ENCODE measurements at places on chromosomes 7 and 10.
A peak's percentile ranks its signal among the peaks of the same experiment; 100 is the strongest.

- no peak for DNase-seq
These were observed 472.4 kb downstream of the ANKRD7 start for GRCh38 chr7:118696879-118697278.

DNA sequence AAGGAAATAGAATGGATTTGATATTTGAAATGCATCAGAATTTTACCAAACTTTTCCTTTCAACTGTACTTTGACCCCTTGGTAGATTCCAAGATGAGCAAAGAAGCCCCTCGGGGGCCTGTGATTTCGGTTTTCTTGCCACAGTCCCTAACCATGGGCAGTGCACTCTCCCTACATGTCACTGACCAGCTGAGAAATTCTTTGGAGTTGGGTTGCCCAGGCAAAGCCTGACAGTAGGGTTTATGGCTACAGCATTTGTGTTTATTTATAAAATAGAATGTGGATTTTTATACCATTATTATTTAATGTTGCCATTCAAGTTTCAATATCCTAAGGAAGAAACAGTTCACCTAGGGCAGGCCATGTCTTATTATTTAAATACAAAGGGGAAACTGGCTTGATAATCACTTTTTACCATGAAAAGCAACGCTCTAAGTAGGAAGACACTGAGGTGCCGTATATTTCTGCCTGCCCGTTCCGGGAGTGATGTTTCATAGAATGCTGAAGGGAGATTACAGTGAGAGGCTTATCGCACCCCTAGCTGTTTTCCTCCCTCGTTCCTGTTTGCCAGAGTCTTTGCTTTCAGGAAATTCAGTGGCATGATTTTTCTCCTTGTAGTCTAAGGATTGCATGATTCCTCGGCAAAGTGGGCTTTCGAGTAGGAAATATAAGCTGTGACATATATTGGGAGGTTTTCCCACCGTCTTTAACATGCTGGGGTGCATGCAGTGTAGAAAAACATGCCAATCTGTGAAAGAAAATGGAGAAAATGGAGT lies 35.8 kb downstream of the WIPF3 start:
- DNase-seq: no peak

GRCh38 chr10:17348501-17349349 lies 105.7 kb downstream of the ST8SIA6 start:
- DNase-seq: no peak

GRCh38 chr7:1985042-1985441 lies 247.7 kb downstream of the MAD1L1 start:
- no peak for DNase-seq

- no peak for DNase-seq
These were observed 287.3 kb downstream of the SDK1 start for GRCh38 chr7:3588341-3588740.

GRCh38 chr10:63657761-63658160 lies 136.6 kb downstream of the REEP3 start:
- DNase-seq: no peak

DNA sequence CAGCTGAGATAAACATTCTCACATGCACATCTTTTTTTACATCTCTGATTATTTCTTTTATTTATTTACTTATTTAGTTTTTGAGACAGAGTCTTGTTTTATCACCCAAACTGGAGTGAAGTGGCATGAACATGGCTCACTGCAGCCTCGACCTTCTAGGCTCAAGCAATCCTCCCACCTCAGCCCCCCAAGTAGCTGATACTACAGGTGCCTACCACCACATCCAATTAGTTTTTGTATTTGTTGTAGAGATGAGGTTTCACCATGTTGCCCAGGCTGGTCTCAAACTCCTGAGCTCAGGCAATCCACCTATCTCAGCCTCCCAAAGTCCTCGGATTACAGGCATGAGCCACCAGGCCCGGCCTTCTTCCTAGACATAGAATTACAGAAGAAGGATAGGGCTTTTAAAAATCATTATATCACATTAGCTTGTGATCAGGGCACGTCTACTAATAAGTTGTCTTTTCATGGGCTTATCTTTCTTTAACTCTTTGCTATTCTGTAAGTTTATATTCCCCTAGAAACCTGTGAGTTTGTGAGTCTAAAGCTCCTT lies 5.9 kb downstream of the ASB15 start:
- no peak for DNase-seq

DNA sequence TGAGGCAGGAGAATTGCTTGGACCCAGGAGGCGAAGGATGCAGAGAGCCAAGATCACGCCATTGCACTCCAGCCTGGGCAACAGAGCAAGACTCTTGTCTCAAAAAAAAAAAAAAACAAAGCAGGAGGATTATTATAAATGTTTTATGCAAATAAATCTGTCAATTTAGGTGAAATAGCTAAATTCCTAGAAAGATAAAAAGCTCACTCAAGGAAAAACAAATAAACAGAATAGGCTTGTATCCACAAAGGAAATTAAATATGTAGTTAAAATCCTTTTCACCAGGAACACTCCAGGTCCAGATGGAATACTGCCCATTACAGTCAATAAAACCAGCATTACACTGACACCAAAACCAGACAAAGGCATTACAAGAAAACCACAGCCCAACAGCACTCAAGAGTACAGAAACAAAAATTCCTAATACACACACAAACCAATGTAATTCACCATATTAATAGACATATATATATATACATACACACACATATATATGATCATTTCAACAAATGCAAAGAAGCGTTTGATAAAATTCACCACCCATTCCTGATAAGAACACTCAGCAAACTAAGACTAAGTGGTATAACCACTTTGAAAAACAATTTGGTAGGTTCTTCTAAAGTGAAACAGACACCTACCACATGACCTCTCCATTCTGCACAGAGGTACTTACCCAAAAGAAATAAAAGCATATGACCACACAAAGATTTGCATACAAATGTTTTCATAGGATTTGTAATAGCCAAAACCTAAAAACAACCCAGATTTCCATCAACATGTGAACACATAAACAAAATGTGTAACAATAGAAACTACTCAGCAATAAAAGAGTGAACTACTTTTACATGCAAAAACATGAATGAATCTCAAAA lies 38.8 kb downstream of the ABI1 start:
- DNase-seq: no peak

DNA sequence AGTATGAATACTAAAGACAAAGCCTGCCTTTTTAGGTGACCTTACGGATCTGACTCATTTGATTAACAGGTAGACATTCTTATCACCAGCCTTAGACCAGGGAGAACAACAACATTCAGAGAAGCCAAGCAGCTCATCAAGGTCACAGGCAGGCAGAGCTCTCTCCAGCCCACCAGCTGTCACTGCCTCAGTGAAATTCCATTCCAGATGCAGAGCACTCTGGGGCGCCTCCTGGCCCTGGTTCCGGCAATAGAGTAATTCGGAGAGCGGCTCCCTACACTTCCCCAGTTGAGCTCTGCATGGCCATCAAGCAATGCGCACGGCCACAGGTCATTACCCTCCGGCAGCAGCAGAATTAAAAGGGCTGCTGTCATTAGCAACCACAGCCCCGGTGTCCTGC lies 164.7 kb downstream of the TCERG1L start:
- DNase-seq: no peak

DNA sequence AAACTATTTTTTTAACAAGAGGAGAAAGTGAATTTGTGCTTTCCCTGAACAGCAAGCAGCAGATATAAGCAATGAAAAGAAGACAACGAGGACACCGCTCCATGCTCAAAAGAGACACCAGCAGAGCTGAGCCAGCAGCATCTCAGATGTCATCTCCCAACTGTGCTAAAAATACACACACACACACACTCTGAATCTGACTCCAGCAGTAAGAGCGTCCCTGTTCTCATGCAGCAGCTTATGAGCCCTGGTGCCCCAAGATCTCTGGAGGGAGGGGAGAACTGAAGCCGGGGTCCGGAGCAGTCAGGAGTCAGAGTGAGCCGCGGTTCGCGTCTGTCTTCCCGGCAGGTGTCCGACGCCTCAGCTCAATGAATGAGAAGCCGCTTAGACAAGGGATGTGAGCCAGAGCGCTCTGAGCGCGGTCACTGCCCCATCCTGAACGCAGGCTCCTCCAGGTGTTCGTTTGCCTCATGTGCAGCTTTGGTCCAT lies 49.2 kb downstream of the SVIL start:
- DNase-seq: no peak

DNA sequence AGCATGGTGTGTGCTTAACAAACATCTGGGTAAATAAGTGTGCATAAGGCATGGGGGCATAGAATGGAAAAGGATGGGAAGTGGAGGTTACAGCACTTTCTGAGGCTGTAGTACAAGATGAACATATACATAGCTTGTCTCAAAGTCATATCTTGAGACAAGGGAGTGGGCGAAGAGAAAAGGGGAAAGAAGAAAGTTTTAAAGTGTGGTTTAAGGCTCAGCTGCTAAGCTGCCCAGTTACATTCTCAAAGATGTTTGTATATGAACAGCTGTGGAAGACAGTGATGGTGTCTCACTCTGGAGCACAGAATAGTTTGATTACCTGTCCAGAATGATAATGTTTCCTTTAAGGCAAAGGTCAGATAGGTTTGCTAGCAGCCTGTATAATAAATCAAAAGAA lies 61.9 kb upstream of the LANCL2 start:
- DNase-seq: no peak

DNA sequence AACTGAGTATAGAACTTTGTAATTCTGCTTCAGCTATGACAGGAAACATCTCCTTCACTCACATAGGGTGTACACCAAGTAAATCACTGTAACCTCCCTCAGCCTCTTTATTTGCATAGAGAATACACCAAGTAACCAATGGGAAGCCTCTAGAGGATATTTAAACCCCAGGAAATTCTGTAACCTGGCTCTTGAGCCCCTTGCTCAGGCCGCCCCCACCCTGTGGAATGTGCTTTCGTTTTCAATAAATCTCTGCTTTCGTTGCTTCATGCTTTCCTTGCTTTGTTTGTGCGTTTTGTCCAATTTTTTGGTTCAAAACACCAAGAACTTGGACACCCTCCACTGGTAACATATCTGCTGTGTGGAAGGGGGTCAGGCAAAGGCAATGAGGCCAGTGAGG lies 60.2 kb downstream of the CLRN3 start:
- DNase-seq: no peak

DNA sequence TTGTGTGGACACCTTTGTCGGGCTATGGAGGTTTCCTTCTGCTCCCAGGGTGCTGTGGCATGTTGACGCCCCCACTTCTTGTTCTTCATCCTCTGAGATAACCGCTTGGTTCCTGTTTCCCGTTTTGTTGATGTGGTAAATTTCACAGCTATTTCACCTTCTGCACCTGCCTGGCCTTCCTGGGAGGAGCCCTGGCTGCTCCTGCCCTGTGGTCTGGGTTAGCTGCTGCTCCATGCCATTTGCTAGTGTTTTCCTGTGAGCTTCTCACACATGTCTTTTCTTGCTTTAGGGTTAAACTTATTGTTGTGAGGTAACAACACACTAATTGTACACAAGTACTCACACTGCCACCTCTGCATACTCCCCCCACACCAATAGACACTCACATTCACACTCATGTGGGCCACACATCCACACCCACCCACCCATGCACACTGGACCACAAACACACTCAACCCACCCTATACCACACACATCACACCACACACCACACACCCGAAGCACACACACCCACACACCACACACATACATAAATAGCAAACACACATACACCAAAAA lies 46.5 kb upstream of the MSMB start:
- peak; percentile 47 for DNase-seq

DNA sequence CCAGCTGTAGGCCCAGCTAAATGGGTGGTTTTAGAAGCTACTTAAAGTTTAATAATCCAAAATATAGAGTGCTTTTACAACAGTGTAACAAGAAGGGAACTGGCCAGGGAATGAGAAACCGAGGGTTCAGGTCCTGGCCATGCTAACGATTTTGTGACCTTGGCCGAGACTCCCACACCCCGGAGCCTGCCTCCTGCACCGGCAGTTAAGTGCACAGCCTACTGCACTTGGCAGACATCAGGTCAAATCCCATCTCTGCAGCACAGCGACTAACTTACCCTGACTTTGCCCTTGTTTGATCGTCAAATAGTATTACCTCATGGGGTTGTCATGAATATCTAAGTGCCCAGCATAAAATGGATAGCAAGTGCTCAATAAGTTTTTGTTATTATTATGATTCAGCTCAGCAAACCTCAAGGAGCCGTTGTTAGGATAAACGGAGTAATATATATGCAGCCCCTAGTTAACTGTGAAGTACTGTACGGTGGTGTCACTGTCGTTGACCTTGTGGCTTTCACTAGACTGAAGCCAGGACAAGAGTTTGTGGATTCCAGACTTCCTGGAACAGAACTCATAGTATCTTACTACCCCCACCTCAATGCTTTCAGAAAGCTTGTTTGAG lies 35.5 kb downstream of the LYZL1 start:
- DNase-seq: no peak

DNA sequence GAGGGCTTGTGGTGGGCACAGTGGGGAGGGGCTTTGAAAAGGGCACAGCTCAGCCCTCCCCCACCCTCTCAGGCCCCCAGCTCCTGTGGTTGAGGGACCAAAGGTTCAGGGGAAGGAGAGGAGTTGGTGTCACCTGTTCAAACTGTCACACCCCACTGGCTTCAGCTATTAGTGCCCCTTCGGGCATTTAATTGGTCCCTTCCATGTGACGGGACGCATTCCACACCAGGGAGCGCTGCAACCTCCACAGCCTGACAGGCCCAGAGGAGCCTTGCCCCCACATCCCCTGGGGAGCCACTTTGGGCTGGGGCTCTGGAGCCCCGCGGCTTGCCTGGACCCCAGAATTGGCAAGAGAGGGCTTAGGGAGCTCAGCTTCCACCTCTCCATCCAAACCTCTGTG lies 75.7 kb downstream of the C10orf105 start:
- DNase-seq: no peak

Measured in stimulated activated effector memory CD8-positive, alpha-beta T cell treated with anti-CD3 and anti-CD28 coated beads, Interleukin-12 subunit alpha, Interleukin-12 subunit beta, amount 100 ng/mL, for 72 hours (primary cell).